ENCODE measurements at places on chromosomes 3 and 15. TPM values are rescaled to one million over a fixed set of nuclear protein-coding genes. Genes with fewer than 3 reads are reported as not detected.

DNA sequence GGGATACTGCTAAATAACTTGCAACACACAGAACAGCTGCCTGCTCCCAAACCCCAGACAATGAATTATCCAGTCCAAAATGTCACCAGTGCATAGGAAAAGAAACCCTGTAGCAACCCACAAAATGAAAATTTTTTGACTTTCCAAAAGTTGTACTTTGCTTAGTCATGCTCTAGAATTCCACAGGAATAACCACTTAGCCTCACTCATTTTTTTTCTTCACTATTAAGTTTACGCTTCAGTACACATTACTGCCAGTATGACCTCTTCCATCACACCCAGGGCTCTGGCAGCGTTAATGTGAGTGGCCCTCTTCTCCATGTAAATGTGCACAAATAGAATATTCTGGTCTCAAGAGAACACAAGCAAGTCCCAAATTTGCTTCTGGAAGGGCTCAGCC lies 259.8 kb downstream of the MAGI1 start:
- H3K4me1 ChIP-seq = no peaks in the 10 kb centered on the region
- no peaks in the 10 kb centered on the region for H3K27me3 ChIP-seq
- no peak for DNase-seq

DNA sequence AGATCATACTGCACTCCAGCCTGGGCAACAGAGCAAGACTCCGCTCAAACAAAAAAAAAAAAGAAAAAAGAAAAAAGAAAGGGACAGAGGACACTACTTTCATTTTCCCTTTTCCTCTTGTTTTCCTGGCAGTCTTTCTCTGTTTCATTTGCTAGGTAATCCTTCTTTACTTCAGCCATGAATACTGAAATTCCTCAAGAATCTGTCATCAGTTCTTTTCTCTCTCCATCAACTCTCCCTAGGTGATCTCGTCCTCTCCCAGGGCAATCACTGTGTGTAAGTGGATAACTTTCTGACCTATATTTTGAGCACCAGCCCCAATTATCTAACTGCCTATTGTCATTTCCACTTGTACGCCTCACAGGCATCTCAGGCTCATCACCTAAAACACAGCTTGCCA lies 51.5 kb downstream of the TTC23 start:
- H3K36me3 ChIP-seq = peaks cover 51% of the 10 kb centered on the region
- no peaks in the 10 kb centered on the region for H3K4me1 ChIP-seq
- DNase-seq = no peak
- H3K4me3 ChIP-seq = no peak overlapping the region

- H3K27me3 ChIP-seq = no peaks in the 10 kb centered on the region
- H3K36me3 ChIP-seq = peaks cover 28% of the 10 kb centered on the region
- no peaks in the 10 kb centered on the region for H3K4me1 ChIP-seq
- H3K27ac ChIP-seq = no peak overlapping the region
- no peak for DNase-seq
These were observed 175.2 kb upstream of the SOX14 start for GRCh38 chr3:137588871-137589270.

GRCh38 chr3:2516762-2517441 lies 418.2 kb downstream of the CNTN4 start:
- no peaks in the 10 kb centered on the region for H3K27me3 ChIP-seq
- no peak for DNase-seq
- no peak overlapping the region for H3K27ac ChIP-seq
- H3K4me1 ChIP-seq = no peaks in the 10 kb centered on the region
- H3K36me3 ChIP-seq = no peaks in the 10 kb centered on the region

DNA sequence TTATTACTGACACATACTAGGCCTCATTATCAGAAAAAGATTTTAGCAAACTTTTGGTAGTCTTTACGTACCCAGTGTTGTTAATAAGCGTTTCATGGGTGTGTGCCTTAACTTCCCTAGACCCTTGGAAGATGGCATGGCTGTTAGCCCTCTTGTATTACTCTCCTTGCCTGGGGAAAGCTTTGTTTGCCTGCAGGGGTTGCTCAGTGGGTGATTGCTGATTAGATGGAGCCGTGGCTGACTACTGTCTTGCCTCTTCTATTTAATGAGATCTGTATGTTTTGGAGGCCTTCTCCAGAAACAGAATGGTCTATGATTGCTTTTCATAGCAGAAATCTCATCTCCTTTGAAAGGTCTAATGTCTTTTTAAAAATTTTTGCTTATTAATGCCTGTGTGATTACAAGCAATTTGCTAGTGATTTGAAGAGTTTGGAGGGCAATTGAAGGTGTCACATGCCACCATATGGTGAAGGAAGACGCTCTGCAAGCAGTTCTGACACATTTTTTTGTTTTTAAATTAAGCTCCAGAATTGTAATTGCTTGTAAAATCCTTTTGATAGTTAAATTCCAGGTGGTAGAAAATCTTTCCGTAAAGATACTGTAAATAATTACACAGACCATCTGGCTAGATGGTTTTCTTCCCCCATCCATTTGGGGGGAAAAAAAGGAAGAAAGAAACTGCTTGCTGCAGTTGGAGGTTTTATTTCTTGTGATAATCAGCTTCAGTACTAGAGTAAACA lies 11.4 kb upstream of the C3orf20 start:
- H3K4me1 ChIP-seq = no peaks in the 10 kb centered on the region
- H3K4me3 ChIP-seq = no peak overlapping the region
- H3K36me3 ChIP-seq = peaks cover 90% of the 10 kb centered on the region
- no peak overlapping the region for H3K27ac ChIP-seq
- no peak for DNase-seq
- no peaks in the 10 kb centered on the region for H3K27me3 ChIP-seq

GRCh38 chr15:95577927-95578326 lies 752.6 kb upstream of the NR2F2 start:
- no peak for DNase-seq
- H3K36me3 ChIP-seq = no peaks in the 10 kb centered on the region
- no peaks in the 10 kb centered on the region for H3K27me3 ChIP-seq
- H3K4me1 ChIP-seq = no peaks in the 10 kb centered on the region
- H3K4me3 ChIP-seq = no peak overlapping the region

- H3K4me3 ChIP-seq = no peak overlapping the region
- H3K27ac ChIP-seq = no peak overlapping the region
- H3K27me3 ChIP-seq = no peaks in the 10 kb centered on the region
- H3K4me1 ChIP-seq = no peaks in the 10 kb centered on the region
- no peak for DNase-seq
These were observed 30.0 kb downstream of the MASP1 start for GRCh38 chr3:187261541-187261969.

- no peaks in the 10 kb centered on the region for H3K4me1 ChIP-seq
- H3K36me3 ChIP-seq = no peaks in the 10 kb centered on the region
- no peak overlapping the region for H3K4me3 ChIP-seq
- H3K27ac ChIP-seq = no peak overlapping the region
These were observed 473.7 kb upstream of the ROBO2 start for GRCh38 chr3:76566211-76566534.

Gene C3orf85
- not detected for total RNA-seq

Gene CHRNB4
- 1.9 TPM for total RNA-seq
